ENCODE measurements at places on chromosomes 6 and 20. TPM values are rescaled to one million over a fixed set of nuclear protein-coding genes. Genes with fewer than 3 reads are reported as not detected.

The SAMD3 gene
- total RNA-seq, result 3.1 TPM

The AKAP12 gene
- total RNA-seq, result 176 TPM

The MRAP2 gene
- total RNA-seq, result under 0.01 TPM

The SYNDIG1 gene
- total RNA-seq, result not detected

The CUTA gene
- 122 TPM for total RNA-seq

The LINC00237 gene
- total RNA-seq, result not detected

The BIRC7 gene
- not detected for total RNA-seq

The NOX3 gene
- total RNA-seq, result not detected

The HLA-DRA gene
- not detected for total RNA-seq

The C20orf144 gene
- under 0.01 TPM for total RNA-seq

The RGL2 gene
- 4.1 TPM for total RNA-seq

The SLC44A4 gene
- 0.36 TPM for total RNA-seq

The CCR6 gene
- total RNA-seq, result not detected

The FRMD1 gene
- not detected for total RNA-seq

The CCN6 gene
- not detected for total RNA-seq

The TREM2 gene
- not detected for total RNA-seq

The TFAP2C gene
- total RNA-seq, result under 0.01 TPM

The BRPF3 gene
- 10.2 TPM for total RNA-seq

The WFDC10B gene
- total RNA-seq, result not detected

The FAM184A gene
- not detected for total RNA-seq

The EIF6 gene
- total RNA-seq, result 215 TPM

The LST1 gene
- total RNA-seq, result not detected

The OR2B6 gene
- total RNA-seq, result not detected

The CDSN gene
- not detected for total RNA-seq

The NDUFAF5 gene
- total RNA-seq, result 22.8 TPM

The MATN4 gene
- not detected for total RNA-seq

The SMIM8 gene
- 5.3 TPM for total RNA-seq

The MARCKS gene
- 40.7 TPM for total RNA-seq

The SLC35D3 gene
- total RNA-seq, result not detected

The ASXL1 gene
- total RNA-seq, result 29.9 TPM

The SLCO4A1 gene
- total RNA-seq, result 0.56 TPM

The VSX1 gene
- not detected for total RNA-seq

The PHACTR3 gene
- total RNA-seq, result not detected

The IL17A gene
- not detected for total RNA-seq

The OPRL1 gene
- total RNA-seq, result 0.36 TPM

The NR2E1 gene
- total RNA-seq, result not detected

The OLIG3 gene
- total RNA-seq, result not detected

The PMEPA1 gene
- total RNA-seq, result 1.4 TPM

The HDGFL1 gene
- not detected for total RNA-seq

The DYNLT1 gene
- total RNA-seq, result 235 TPM

The ENPP5 gene
- total RNA-seq, result under 0.01 TPM

The BCAS4 gene
- 47.5 TPM for total RNA-seq

The OR12D3 gene
- not detected for total RNA-seq

The MMP24 gene
- 0.36 TPM for total RNA-seq

The STMND1 gene
- not detected for total RNA-seq

The CST7 gene
- total RNA-seq, result not detected

All from IMR-90 (cell line).